Left lobe of liver (tissue), 2 donors: ENCODE measurements at places on chromosomes 13 and 19. TPM values are rescaled to one million over a fixed set of nuclear protein-coding genes. Genes with fewer than 3 reads are reported as not detected.

GPR183 gene
- 0.70 TPM for total RNA-seq

SIAH3 gene
- not detected for total RNA-seq

RNF17 gene
- total RNA-seq: 0.33 TPM

IRS2 gene
- total RNA-seq: 13.1 TPM

C19orf18 gene
- total RNA-seq: 1.1 TPM

ZNF8 gene
- 1.8 TPM for total RNA-seq

FKRP gene
- 6.6 TPM for total RNA-seq

CLEC4M gene
- 13.2 TPM for total RNA-seq

KLK12 gene
- not detected for total RNA-seq

A1BG gene
- 1,433 TPM for total RNA-seq

ZNF816 gene
- 0.75 TPM for total RNA-seq

SIGLECL1 gene
- not detected for total RNA-seq

CACNG7 gene
- total RNA-seq: not detected

PRKCG gene
- total RNA-seq: 0.08 TPM

N4BP2L1 gene
- 45.9 TPM for total RNA-seq

TSPAN16 gene
- total RNA-seq: not detected

ZNF555 gene
- total RNA-seq: 2.0 TPM

FPR3 gene
- total RNA-seq: 1.6 TPM

SBSN gene
- not detected for total RNA-seq

PCDH20 gene
- total RNA-seq: 0.73 TPM

GRWD1 gene
- 16.0 TPM for total RNA-seq

POGLUT2 gene
- total RNA-seq: 4.5 TPM

LIG1 gene
- 9.8 TPM for total RNA-seq

TBXA2R gene
- 4.4 TPM for total RNA-seq
